ENCODE measurements at places on chromosomes 2 and 18.

DNA sequence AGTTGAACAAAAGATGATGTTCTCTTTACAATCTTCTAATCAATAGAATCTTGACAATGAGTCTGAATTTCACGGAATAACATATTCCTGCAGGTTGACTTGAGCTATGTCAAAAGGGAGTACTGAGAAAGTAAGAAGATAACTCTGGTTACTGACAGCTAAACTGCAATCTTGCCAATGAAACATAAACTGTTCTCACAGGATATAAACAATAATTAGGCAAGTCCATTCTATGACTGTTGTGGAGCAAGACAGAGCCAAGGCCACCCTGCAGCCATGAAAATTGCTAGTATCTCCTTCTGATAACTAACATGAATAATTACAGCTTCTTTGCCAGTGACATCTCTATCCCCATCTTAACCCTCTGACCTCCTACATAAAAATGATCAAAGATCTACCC lies 6.3 kb upstream of the RPRD1A start:
- no peak for DNase-seq

- no peak for DNase-seq
These were observed 65.2 kb upstream of the ST8SIA5 start for GRCh38 chr18:46821856-46822711.

DNA sequence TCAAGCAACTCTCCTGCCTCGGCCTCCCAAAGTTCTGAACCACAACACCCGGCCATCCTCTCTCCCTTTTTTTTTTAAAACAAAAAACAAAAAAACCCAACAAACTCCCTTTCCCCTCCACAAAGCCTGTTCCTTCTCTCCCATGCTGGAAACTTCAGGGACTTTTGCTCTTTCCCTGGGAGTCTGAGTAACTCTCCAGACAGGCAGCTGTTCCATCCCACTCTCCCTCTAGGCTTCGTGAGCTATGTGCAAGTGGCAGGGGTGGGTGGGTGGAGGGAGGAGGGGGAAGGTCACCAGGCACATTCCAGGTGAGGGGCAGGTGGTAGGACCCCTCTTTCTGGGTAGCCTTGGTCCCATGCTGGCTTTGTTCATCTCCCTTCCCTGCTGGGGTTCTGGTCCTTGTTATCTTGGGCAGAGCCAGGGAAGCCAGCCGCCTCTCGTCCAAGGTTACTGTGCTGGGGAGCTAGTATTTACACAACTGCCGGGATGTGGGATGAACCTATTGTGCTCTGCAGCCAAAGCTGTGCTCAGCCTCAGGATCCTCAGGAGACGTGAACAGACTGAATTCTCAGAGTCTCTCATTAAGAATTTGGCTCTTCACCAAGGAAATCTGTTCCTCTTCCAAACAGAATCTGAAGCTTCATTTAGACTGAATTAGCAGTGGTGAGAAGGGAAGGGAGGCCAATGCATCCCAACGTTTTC lies 106.9 kb downstream of the LIPG start:
- DNase-seq: no peak

DNA sequence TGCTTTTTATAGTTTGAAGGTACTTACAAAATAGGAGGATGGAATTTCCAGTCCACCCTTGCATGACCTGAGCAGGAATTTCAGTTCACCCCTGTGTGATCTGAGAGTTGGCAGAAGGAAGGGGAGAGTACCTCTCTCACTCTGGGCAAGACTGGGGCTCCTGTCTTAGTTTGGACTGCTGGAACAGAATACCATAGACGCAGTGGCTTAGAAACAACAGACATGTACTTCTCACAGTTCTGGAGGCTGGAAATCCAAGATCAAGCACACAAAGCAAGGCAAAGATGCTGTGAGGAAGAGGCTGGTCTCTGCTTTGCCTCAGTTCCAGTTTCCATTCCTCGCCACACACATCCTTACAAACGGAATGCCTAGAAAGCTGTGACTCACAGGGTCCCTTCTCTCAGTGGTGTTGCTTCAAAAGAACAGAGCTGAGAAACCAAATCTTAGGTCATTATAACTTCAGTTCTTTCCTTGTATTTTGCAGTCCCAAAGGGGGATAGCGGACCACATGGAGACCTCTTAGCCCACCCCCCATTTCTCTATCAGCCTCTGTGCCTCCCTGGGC lies 108.8 kb upstream of the HAAO start:
- DNase-seq: no peak

DNA sequence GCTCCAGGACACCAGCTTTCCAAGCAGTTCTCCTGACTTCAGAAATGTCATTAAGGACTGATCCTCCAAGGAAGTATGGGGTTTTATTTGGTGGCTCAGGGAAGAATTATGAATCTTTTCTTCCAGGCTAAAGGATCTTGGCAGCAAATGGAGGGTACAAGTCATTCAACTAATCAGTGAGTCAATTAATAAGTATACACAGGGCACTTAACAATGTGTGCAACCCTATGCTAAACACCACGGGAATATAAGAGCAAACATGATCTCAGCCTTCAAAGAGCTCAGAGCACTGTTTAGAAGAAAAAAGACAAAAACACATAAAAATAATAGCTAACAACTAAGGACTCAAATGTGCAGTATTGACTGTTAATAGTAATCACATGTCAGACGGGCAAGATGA lies 234.5 kb downstream of the SETBP1 start:
- no peak for DNase-seq

GRCh38 chr2:224933431-224933830 lies 108.8 kb downstream of the DOCK10 start:
- DNase-seq: no peak

DNA sequence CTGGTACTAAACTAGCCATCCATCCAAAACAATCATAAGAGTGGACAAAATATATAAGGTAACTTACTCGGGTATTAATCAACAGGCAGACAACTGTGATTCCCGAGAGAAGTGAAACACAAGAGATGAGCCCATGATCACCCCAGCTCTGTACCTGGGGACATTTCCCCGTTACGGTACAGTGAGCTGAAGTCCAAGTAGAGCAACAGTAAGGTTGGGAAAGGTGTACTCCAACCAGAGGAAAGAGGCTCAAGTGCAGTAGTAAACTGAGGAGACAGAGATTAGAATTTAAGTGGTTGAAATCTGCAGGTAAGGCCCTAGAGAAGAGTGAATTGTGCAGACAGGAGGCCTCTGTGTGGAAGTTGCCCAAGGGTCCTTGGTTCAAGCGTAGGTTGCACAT lies 30.5 kb upstream of the CHAC2 start:
- no peak for DNase-seq

- DNase-seq: no peak
These were observed 509.0 kb upstream of the SLC39A10 start for GRCh38 chr2:195148004-195148403.

Data from GDM1 (cell line).